ENCODE measurements at places on chromosomes 4 and X.

GRCh38 chrX:11770320-11770719, 12.3 kb downstream of the MSL3 start:
- peak; percentile 71 for DNase-seq

DNA sequence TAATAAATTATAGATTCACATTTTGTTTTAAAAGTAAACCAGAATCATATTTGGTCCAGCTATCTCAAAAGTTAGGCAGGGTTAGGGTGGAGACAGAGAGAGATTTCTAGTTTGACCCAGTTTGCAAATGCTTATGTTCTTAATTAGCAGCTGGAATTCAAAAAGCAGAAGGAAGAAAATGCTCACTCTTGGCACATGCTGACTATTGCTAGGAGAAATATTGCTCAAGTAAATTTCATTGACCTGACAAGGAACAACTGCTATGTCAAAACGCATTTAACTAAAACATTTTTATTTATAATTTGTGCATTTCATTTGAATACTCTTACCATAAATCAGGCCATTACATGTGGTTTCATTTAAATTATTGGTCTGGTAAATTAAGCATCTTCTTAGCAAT, 131.8 kb downstream of the GLRA3 start:
- no peak for DNase-seq

DNA sequence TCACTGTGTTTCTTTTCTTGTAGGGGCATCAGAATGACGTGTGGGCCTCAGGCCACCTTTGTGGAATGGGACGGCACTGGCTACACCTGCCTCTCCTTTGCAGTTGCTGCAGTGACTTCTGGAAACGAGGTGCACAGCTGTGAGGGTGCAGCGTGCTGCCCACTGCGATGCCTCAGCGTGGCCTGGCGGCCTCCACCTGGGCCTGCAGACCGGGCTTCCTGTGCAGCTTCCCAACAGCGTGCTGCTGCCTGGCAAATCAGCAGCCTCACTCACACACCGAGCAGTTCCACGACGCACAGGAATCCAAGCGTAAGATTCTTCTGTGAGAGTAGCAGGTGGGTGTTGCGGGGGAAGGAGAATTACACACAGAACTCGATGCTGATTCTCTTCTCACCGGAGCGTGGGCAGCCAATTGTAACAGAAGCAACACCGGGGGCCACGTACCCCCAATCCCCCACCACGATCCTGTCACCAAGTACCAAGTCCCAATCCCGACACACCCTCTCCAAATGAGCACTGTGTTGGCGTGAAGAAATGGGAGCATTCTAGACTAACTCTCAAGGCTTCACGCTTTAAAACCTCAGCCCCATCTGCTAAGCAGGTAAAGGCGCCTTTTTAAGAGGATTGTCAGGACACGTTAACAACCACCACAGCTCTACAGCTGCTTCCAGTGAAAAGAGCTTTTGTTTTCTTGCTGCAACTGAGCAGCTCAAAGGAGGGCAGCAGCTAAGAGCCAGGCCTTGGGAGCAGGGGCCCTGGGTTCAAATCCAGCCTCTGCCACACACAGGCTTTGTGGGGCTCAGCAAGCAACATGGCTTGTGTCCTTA, 16.9 kb downstream of the WDR1 start:
- peak; percentile 86 for DNase-seq

GRCh38 chrX:15751155-15751819, 13.2 kb downstream of the CA5B start:
- no peak for DNase-seq

DNA sequence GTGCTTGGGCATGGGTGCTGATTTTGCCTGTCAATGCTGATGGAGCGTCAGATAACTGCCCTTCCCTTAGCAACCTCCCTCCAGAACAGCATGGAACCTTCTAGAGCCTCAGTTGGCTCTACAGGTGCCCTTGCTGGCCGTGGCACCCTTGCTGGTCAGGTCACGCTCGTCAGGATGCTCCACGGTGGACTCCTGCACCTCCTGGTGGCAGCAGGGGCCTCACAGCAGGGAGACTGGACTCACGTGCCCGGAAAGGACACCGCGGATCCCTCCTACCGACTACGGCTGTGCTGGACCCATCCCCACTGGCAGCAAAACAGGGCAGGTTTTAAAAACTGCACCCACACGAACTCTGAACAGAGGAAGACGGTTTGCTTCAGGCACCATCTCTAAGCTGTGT, 82.1 kb upstream of the AFAP1 start:
- no peak for DNase-seq

DNA sequence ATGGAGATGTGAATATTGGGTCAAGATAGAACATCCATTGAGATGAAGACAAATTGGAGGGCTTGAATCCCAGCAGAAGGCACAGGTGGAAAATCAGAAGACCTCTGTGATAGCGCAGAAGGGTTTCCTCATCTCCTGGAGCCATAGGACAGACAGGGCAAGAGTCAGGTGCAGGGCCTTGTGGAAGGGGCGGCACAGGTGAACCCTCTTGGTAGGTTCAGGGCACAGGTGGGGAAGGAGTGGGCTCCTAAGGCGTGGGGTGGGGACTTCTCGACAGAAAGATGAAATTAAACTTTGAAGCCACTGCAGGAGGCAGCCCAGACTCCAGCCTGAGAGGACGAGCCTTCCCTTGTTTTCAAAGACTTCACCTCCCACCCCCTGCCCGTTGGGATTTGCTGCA, 9.3 kb upstream of the RGS12 start:
- no peak for DNase-seq

- no peak for DNase-seq
Measured at GRCh38 chrX:86066998-86067397, 19.6 kb upstream of the CHM start.

- no peak for DNase-seq
Measured at GRCh38 chr4:3207531-3208037, 41.4 kb upstream of the MSANTD1 start.
